ENCODE measurements at places on chromosomes 3 and 15.

DNA sequence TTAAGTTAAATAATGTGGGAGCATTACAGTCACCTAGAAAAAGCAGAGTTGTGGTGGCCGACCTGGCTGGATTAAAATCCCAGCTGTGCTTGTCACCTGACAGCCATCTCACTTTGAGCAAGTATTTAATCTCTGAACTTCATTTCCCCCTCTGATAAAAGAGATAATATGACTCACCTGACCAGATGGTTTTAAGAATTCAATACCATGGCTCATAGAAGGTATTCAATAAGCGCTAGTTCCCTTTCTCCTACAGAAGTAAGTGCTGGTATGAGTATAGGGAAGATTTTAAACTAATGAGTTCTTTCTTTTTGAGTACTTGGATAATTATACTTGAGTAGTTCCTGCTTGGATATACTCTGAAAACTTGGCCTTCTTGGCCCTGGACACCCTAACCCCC is 325.5 kb downstream of the IL5RA start:
- DNase-seq: no peak

DNA sequence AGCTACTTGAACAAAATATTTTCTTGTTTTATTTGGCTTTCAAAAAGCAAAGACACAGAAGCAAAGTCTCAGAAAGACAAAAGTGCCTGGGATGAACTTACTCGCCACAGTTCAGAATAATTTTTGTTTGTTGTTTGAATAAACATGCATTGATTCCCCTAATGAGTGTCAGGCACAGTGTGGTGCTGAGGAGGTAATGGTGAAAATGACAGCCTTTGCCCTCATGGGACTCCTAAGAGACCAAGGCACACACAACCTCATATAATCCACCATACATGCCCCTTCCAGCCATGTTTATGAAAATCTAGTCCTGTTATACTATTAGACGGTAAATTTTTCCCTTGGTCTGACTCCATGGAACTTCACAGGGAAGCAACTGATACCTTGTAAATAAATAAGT is 2.5 kb downstream of the GOLIM4 start:
- no peak for DNase-seq

DNA sequence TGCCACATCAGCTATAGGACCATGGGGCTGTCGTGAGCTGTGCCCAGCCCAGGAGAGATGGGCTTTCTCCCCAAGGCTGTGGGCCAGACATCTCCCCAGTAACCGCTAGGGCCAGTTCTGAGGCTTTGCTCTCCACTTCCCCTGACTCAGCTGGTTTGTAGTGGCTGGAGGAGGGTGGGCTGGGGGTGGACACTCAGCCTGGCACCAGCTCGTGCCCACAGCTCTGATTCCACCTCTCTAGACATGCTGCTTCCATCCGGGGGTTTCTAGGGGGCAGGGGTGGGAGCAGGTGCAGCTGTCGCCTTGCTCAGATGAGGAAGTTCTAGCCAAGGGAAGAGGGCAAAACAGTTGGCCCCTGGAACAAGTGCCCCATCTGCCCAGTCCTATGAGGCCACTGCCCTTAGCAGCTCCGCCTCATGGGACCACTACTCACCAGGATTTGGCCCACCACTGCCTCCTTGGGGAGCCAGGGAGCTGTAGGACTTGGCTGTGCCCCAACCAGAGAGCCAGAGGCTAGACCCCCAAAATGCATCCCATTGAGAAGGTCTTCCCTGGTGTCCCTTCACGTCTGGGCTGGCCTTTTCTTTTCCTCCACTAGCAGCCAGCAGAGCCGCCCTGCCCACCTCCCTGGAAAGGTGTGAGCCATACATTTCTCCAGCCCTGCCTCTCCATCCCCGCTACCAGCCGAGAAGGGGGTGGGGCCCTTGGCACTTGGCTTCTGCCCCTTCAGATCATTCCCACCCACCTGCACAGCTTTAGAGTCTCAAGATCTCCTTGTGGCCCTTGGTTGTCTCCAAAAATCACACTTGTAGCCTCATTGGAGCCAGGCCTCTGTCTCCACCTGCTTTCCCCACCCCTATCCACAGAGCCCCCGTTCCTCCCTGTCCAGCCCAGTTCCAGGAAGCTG is 9.9 kb downstream of the GLYCTK start:
- DNase-seq: no peak

DNA sequence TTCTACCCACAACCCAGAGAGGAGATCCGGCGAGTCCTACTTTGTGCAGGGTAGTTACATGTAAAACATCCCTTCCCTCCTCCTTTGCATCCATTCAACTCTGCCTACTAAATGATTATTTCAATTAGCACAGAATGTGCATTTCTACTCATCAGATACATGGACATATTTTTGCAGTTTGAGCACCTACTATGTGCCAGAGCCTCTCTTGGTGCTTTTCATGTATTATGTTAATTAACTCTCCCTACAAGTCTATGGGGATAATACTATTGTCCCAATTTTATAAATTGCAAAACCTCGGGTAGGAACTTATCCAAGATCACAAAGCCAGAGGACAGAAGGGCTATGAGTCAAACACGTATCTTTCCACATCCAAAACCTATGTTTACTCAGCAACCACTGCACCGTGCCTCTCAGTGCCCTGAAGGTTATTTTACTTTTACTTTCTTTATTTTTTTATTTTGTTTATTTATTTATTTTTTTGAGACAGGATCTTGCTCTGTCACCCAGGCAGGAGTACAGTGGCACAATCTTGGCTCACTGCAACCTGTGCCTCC is 432.8 kb downstream of the MAGI1 start:
- no peak for DNase-seq

GRCh38 chr3:50616770-50617095 is 218 bp upstream of the MAPKAPK3 start:
- peak; percentile 90 for DNase-seq

GRCh38 chr3:148705314-148705713 is 7.6 kb downstream of the AGTR1 start:
- DNase-seq: no peak

- no peak for DNase-seq
Observed at GRCh38 chr3:195416795-195417194, 26.0 kb downstream of the ACAP2 start.
